Pancreas (tissue), 10 donors: ENCODE measurements at places on chromosomes 5 and 9.

DNA sequence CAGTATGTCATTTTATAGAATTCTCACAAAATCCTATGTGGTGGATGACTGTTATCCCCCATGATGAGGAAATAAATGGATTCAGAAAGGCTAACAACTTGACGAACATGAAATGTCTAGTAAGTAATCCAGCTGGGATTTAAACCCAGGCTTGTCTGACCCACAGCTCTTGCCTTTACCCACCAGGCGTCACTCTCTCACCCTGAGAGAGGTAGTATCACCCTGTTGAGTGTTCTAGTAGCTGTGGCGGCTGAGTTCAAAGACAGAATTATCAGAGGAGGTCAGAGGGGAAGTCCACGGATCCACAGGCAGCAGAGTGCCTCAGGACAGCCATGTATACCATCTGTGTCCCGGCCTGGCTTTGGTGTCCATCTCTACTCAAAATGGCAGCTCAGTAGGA is 113.8 kb downstream of the ZNF462 start:
- no peak overlapping the region for H3K27ac ChIP-seq
- no peaks in the 10 kb centered on the region for H3K27me3 ChIP-seq
- DNase-seq = no peak
- no peak overlapping the region for H3K4me3 ChIP-seq
- no peaks in the 10 kb centered on the region for H3K4me1 ChIP-seq

GRCh38 chr5:118553662-118554061 is 434.7 kb downstream of the DTWD2 start:
- H3K4me1 ChIP-seq = no peaks in the 10 kb centered on the region
- H3K36me3 ChIP-seq = no peaks in the 10 kb centered on the region
- no peak overlapping the region for H3K4me3 ChIP-seq
- no peaks in the 10 kb centered on the region for H3K27me3 ChIP-seq
- no peak for DNase-seq

GRCh38 chr9:138068601-138069035 is 191.0 kb downstream of the CACNA1B start:
- H3K27ac ChIP-seq = no peak overlapping the region
- H3K36me3 ChIP-seq = no peaks in the 10 kb centered on the region
- no peaks in the 10 kb centered on the region for H3K27me3 ChIP-seq
- H3K4me3 ChIP-seq = no peak overlapping the region

DNA sequence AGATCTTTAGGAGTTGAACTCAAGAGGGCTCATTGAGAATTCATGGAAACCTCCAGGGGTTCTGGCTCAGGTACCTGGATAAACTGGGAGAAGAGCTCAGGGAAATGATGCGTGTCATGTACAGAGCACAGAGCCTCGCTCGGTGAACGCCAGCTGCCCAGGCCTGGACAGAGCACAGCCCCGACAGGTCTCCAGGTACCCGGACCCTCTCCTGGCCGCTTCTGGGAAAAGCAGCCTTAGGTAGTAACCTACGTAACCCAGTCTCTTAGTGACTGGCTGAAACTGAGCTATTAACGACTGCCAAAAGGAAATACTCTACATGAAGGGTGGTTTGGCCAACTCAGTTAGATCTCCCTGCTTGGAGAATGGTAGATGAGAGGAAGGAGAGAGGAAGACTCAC is 157.4 kb downstream of the TTLL11 start:
- no peaks in the 10 kb centered on the region for H3K36me3 ChIP-seq
- no peaks in the 10 kb centered on the region for H3K4me1 ChIP-seq
- H3K27ac ChIP-seq = no peak overlapping the region
- H3K27me3 ChIP-seq = no peaks in the 10 kb centered on the region

DNA sequence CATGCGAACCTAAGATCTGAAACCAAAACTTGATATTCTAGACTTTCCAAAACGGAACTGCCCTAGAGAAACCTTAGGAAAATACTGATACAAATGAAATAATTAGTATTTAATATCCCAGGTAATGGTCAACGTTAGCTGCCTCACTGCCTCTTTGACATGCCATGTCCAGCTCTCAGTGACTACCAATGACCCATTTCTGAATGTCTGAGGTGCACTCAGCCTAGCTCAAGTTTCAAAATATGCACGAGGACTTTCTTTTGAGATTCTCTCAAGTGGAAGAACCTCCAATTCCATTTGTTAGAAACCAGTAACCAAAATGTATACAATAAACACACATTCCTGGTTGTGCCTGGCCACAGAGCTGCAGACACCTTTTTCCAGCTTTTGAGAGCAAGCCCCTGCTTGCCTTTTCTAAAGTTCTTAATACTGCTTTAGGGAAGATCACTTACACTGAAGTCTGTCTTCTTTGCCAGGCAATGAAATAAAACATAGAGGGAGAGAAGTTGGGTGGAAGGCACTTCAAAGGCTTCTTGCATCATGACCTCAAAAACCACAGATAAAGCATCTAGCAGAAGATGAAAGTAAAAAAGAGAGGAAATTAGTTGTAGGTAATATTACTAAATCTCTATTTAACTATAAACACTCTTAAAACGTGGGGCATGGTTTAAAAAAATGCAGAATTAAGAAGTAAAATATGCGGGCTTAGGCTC is 87.9 kb downstream of the MRPS27 start:
- peaks cover 3% of the 10 kb centered on the region for H3K36me3 ChIP-seq
- H3K4me3 ChIP-seq = no peak overlapping the region
- no peaks in the 10 kb centered on the region for H3K4me1 ChIP-seq
- no peaks in the 10 kb centered on the region for H3K27me3 ChIP-seq
- no peak overlapping the region for H3K27ac ChIP-seq
